ENCODE measurements at places on chromosomes 16 and 17.

GRCh38 chr16:82071421-82071820, 36.4 kb downstream of the HSD17B2 start:
- no peak for DNase-seq

DNA sequence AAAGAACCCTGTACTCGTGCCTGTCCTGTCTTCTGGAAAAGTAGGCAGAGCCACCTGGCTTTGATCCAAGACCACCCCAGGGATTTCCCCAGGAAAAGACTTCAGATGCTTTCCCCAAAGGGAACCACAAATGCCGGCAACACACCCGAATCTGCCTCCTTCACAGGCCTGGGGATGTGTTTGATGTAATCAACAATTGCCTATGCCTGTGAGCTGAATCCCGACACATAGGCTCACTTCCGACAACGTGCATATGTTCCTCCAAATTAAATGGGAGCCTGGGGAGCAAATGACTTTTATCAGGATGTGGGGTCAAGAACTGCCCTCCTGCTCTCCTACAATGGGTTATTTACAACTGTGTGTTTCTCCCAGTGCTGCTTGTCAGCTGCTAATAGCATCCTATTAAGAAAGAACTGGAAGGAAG, 535.2 kb upstream of the CDH11 start:
- no peak for DNase-seq

DNA sequence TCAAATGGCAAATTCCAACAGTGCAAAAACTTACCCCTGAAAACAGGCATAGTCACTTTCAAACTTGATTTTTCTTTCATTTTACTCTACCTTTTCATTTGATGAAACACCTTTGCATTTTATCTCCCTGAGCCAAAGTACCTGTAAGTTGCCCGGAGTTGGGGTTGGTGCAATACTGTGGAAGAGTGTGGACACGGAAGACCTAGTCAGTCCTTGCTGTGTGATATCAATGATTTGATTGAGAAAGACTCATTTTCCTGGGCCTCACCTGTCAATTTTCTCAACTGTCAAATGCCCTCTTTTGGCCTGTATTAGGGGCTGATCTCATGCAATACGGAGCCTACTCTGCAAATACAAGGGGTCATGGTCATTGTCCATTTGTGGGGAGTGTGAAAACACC, 22.6 kb downstream of the PITPNC1 start:
- no peak for DNase-seq

DNA sequence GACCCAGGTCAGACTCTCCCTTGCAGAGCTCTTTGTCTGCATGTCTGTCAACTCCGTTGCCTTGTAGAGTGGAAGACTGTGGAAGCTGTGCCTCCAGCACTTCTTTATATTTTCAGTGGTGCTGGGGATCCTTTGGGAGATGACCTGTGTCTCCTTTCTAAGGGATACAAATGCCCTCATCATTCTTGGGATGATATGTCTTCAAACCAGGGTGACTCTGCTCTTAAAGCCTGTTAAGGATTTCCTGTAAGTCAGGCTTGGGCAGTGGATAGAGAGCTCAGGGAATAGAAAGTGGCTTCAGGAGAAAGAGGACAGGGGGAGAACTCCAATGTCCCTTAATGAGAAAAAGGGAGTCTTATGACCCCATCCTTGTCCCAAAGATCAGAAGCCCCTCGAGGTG, 1.5 kb downstream of the HOXB3 start:
- no peak for DNase-seq

GRCh38 chr17:51103050-51103449, 17.6 kb downstream of the SPAG9 start:
- DNase-seq: no peak

- no peak for DNase-seq
Observed at GRCh38 chr16:77133706-77134105, 57.3 kb upstream of the MON1B start.

- DNase-seq: no peak
Observed at GRCh38 chr17:76131051-76131691, 9.9 kb downstream of the FOXJ1 start.

DNA sequence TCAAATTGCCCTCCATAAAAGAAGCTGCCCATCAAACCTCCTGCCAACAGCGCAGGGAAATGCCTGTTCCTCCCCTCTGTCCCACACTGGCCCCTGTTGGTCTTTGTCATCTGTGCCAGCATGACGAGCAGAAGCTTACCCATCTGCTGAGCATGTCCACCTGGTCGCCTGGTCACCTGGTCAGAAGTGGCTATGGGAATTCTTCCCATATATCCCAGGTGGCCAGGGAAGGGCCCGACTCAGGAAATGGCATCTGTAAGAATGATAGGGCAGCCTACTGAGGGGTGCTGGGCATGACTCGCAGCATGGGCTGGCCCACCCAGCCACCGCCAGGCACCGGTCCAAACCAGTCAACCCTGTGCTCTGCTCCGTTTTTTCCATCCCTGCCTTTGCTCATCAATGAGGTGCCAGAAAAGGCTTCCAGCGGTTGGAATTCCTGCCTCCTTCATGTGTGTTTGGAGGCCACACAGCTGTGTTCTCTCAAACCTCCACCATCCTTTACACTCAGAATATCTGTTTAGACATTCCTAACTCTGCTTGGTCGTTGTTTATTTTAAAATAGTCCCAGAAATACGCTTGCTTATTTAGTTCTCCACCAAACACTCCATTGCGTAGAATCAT, 145.2 kb downstream of the CLEC16A start:
- no peak for DNase-seq

DNA sequence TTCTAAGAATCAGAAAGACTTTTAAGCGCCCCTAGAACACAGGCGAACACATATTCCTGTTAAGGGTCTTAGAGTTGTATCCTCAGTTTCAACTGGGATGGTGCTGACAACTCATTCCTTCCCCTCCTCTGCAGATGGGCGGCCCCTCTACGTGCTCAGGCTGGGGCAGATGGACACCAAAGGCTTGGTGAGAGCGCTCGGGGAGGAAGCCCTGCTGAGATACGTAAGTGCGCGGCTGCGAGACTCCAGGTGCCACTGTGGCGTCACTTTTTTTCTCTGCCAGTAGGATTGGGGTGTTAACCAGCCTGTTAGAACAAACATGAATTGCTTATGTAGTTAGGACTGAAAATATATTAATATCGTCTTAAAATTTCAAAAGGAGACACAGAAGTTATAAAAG, 62.7 kb downstream of the SEC14L1 start:
- no peak for DNase-seq

- no peak for DNase-seq
Observed at GRCh38 chr17:60678118-60678444, 430 bp downstream of the BCAS3 start.

DNA sequence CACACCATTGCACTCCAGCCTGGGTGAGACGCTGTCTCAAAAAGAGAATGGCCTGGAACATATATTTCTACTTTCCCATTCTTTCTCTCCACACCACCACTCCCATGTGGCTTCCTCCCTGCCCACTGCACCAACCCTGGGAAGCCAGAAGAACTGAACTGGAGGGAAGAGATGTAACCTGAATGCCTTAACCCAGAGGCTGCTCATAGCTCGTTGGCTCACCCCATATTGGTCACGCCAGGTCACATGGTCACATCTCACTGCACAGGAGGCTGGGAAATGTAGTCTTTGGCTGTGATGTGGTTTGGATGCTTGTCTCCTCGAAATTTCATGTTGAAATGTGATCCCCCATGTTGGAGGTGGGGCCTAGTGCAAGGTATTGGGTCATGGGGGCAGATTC, 5.9 kb upstream of the DNAH17 start:
- peak; percentile 42 for DNase-seq

DNA sequence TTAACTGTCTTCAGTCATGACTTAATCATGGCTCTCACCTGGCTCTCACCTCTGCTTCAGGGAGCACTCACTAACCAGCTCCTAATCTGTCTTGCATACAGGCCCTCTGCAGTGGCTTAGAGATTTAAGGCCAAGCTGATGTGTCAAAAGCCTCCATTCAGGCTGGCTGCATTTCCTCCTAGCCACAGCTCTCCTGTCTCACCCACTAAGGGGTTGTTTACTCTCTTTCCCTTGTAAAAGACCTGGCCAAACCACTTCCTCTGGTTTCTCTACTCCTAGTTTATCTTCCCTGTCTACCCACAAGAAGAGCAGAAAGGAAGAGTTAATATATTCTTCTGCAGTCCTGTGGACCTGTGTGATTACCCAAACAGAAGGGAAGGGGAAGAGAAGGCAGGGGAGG, 9.3 kb upstream of the ASIC2 start:
- peak; percentile 40 for DNase-seq

- no peak for DNase-seq
Observed at GRCh38 chr17:6021627-6022026, 48.6 kb upstream of the WSCD1 start.

GRCh38 chr16:48206594-48207242, 37.4 kb upstream of the LONP2 start:
- DNase-seq: no peak

DNA sequence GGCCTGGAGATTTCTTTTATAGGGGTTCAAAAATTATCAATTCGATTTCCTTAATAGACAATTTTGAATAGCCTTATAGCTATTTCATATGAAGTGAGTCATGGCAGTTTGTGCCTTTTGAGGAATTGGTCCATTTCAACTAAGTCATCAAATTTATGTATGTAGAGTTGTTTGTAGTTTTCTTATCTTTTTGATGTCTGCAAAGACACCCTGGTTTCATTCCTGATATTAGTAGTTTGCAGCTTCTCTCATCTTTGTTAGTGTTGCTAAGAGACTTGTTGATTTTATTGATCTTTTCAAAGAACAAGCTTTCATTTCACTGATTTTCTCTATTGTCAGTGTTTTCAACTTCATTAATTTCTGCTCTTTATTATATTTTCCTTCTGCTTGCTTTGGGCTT, 44.2 kb downstream of the N4BP1 start:
- no peak for DNase-seq

- no peak for DNase-seq
Observed at GRCh38 chr17:58232707-58233156, 5.7 kb upstream of the LPO start.

GRCh38 chr16:78098595-78099270, 721 bp upstream of the WWOX start:
- no peak for DNase-seq

DNA sequence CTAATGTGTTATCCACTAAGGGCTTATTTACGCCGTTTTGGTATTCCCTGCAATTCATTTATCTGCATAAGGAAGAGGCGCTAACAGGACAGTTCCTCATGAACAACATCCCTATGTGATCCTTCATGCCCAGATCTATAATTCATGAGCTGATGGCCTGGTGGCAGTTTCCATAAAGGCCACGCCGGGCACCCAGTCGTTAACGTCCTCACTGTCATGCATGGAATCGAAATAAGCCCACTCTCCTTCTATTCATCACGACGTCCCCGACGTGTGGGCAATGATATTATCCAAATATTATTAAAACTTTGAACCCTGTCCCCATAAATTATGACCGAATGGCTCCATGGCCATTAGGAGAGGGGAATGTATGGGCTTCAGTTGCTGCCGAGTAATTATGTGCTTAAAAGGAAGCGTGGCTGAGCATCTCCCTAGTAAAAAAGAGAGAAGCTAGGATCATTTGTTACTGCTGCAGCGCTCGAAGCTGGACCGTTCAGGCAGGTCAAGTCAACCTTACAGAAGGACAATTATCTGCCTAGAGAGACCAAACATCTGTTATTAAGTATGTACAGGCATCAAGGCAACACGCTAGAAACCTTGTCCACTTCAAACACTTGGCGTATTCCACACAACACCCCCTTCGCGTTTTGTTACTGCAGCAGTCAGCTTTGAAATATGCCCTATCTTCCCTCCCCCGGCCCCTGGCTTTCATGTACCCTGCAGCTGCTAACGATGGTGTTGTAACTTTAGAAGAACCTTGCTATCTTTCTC, 94.0 kb upstream of the SALL1 start:
- no peak for DNase-seq

DNA sequence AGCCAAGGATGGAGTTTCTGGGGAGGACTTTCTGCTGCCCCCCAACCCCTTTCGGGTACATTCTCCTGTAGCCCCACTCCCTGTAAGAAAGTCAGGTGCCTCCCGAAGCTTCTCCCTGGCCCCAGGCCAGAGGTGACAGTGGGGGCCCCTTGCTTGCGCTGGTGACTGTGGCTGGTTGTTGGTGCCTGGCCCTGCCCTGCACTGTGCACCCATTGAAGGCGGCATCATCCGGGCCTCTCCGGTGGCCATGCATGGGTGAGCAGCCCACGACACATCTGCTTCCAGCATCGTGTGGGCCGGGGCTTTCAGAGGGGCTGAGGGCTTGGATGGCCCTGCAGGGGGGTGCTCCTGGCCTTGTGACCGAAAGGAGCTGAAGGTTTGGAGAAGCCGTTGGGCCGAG, 297.0 kb downstream of the SEC14L1 start:
- no peak for DNase-seq

DNA sequence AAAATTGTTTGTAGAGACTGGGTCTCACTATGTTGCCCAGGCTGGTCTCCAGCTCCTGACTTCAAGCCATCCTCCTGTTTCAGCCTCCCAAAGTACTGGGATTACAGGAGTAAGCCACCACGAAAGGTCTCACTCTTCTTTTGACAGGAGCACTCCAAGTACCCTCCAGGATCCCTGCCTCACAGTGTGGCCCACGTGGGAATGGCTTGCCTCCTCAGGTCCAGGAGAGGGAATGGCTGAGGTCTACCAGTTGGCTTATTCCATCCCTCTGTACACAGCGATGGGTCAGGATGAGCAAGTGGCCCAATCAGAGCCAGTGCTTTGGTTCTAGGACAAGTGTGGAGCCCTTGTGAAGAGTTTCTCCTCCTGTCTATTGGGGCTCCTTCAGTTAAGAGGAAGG, 73.7 kb upstream of the ZNF423 start:
- DNase-seq: no peak

DNA sequence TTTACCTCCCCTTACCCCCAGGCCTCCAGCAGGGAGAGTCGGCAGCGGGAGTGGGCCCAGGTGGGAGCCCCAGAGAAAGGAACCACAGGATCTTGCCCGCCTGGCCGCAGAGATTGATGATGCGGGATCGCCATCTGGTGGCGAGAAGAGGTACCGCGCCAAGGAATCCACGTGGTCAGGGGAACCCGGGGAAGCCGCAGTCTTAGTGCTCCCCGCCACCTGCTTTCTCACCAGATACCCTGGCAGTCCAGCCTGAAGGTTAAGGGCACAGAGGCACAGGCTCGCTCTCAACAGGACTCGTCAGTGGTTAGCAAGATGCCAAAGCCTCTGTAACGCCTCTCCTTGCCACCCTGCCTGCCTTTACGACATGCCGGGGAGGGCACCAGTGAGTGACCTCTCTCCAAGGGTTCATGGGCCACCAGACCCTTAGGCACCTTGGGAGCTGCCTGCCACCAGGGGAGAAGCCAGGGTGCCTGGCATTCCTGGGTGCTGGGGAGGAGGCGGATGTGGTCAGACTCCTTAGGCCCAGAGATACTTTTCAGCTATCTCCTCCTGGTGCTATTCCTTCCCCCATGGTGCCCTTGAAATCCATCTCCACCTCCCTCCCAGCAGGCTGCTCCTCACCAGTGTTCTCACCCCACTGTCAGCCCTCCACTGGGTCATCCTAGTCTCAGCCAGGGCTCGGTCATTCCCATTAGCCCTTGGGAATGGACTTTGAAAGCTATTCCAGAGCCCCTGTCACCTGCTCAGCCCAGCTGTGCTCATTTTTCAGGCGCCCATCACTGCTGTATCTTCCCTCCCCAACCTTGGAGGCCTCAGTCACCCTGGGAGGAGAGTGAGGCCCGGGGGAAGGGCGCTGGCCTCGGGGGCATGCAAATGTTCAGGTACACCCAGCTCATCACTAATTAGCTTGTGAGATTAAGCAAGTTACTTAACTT, 5.5 kb upstream of the RHBDF2 start:
- DNase-seq: peak; percentile 58
